ENCODE measurements at places on chromosomes 11 and 22.

DNA sequence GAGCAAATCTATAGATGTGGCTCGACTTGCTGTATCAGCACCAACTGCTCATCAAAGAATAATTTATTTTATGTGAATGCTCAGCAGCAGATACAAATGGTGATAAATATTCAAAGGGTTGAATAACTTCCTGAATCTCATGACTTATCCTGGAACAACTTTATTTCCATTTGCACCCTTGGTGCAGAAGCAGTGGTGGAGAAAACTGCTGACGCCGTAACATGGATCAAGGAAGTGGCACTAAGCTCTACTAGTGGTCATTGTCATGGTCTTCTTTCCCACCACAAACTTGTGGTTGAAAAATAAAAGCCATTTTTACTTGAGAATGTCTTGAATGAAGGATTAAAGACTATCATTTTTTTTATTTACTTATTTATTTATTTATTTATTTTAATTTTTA, 14.6 kb downstream of the MARK2 start:
- DNase-seq = no peak

- DNase-seq = no peak
Observed at GRCh38 chr22:47765757-47766156, 1003.3 kb downstream of the TBC1D22A start.

GRCh38 chr11:2218031-2218633, 46.5 kb upstream of the TH start:
- DNase-seq = no peak

DNA sequence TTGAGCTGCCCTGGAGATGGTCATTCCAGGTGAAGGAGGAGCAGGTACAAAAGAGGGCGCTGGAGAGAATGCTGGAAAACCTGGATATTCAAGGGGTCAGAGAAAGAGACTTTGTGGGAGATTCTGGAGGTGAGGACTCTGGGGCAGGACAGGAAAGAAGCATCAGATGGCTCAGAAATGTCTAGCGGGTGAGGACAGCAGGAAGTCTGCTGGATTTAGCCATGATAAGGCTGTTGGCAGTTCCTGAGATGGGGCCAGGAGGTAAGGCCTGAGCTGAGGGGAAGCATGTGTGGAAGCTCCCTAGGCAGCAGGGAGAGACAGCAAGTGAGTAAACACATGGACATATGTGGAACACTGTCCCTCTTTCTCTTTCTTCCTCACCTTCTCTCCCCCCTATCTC, 1.5 kb downstream of the UPB1 start:
- DNase-seq = no peak

GRCh38 chr11:117073539-117073938, 24.7 kb downstream of the SIK3 start:
- DNase-seq = no peak

- DNase-seq = no peak
Observed at GRCh38 chr11:114622858-114623257, 27.3 kb upstream of the NXPE4 start.

DNA sequence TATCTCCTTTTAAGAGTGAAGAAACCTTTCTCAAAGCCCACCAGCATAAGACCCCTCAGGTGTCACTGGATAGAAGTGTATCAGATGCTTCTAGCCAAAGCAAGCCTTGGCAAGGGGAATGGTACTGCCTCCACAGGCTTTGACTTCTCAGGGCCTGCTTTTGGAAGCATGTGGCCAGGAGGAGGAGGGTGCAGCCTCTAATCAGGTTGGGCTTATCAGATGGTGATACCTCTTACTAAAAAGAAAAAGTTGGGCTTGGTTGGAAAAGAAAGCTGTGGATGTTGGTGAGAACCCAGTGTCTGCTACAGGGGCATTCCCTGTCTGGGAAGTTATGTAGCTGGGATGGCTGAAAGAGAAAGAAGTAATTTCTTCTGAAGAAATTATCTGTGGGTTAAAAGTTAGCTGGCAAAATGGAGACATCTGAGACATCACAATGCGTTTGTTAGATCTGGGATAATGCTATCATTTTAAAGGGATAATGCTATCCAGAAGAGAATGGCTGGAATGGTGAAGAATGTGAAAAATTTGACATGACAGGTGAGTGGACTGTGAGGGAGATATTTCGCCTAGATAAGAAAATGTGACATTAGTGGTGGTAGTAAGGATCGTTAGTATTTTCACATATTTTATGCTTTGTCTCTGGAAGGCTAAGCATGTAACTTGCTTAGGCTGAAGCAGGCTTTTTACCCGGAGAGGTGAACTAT, 7.2 kb downstream of the APLP2 start:
- no peak for DNase-seq

- DNase-seq = no peak
Observed at GRCh38 chr22:41801886-41802285, 1.4 kb downstream of the CCDC134 start.

DNA sequence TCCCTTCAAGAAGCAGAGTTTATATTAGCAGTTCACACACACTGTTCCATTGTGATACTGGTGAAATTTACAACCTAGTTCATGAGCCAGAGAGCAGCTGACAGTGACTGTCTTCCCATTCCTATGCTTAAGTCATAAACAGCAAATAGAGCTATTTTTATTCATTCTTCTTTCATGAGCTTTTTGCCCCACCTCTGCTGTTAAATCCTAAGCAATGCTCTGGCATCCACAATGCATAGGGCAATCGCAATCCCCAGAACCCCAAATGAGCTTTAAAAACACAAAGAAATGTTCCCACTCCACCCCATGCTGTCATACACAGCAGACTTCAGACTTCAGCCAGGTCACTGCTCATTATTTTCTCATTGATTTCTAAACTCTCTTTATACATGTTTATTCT, 307.5 kb downstream of the ETS1 start:
- DNase-seq = no peak

DNA sequence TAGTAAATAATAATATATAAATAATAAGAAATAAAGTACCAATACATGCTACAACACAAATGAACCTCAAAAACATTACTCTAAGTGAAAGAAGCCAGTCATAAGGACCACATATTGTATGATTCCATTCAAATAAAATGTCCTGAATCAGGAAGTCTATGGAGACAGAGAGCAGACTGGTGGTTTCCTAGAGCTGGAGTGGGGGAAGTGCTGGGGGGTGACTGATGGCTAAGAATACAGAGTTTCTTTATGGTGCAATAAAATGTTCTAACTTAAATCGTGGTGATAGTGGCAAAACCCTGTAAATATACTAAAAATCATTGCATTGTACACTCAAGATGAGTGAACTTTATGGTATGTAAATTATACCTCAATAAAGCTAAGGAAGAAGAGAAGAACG, 376.5 kb downstream of the BUD13 start:
- DNase-seq = no peak

- DNase-seq = no peak
Observed at GRCh38 chr22:49977578-49977977, 17.0 kb downstream of the PIM3 start.

DNA sequence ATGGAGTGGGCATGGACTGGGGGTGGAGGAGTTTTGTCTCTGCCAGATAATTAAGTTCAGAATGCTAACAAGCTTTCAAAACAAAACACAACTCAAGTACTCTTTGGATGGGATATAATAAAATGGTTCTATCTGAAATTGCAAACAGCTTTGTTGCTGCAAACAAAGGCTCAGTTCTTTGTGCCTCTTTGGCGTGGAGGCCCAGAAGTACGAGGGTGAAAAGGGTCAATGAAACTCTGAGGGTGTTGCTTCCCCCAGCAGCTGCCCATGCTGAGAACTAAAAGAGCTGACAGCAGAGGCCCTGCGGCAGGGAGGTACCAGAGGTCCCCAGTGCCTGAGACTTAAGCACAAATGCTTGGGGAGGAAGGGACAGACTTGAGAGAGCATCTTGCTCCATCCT, 26.5 kb upstream of the IGSF22 start:
- no peak for DNase-seq

- DNase-seq = no peak
Observed at GRCh38 chr22:42881982-42882656, 25.0 kb upstream of the ARFGAP3 start.

- no peak for DNase-seq
Observed at GRCh38 chr11:126282361-126282735, 545 bp upstream of the TIRAP start.

DNA sequence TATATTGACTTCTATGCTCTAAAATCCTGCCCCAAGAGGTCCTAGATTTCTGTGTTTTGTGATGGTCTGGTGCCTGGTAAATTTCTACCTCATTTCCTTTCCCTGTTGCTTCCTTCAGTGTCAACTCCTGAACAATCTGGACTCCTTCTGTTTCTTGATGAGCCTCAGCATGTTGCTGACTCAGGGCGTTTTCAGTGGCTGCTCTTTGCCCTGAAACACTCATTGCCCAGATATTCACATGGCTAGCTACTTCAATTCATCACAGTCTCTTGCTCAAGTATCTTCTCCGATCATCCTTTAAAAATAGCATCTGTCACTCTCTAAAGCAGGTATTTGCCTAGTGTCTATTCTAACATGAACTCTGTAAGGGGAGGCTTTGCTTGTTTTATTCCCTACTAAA, 526.3 kb upstream of the RAG2 start:
- DNase-seq = no peak

- DNase-seq = peak; percentile 66
Observed at GRCh38 chr11:118791111-118791960, at the start of gene DDX6. TSS of gene DDX6 (minus strand) at chr11:118791164. CDS start at chr11:118786251, 4,913 bp downstream.

DNA sequence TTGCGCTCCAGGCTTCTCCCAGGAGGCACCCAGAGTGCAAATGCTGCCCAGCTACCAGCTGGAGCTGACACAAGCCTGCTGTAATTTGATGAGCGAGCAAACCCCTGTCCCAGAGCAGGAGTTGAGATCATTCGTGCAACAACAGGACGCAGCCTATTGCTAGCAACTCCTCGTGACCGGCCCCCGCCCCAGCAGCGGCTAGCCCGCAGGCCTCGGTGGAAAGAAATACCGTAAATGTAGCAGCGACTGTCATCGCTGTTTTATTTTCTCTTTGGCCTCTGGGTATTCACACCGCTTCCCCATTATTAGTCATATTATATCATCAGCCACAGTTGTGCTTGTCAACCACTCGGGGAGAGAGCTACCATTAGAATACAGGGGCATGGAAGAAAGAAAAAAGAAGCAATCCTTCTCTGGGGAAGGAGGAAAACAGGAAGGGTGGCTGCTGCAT, 59.2 kb upstream of the ATXN10 start:
- DNase-seq = no peak

- DNase-seq = peak; percentile 19
Observed at GRCh38 chr22:29524442-29525191, 28.9 kb downstream of the THOC5 start.

DNA sequence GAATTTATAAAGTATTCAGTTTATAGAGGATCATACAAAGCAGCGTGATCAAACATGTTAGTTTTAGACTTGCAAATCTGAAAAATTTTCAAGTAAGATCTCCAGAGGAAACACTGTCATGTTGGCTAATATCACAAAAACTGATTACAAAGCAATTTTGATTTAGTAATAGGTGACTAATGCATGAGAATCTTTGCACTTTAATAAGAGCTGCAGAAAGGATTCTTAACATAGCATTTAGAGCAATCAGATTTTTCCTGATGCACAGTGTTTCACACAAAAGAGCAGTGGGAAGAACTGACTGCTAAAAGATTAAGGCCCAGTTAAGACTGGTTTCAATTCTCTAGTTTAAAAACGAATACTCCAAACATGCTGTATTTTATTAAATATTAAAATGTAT, 321.2 kb downstream of the GUCY1A2 start:
- no peak for DNase-seq

GRCh38 chr11:121586750-121587149, 134.0 kb upstream of the SORL1-AS1 start:
- no peak for DNase-seq

DNA sequence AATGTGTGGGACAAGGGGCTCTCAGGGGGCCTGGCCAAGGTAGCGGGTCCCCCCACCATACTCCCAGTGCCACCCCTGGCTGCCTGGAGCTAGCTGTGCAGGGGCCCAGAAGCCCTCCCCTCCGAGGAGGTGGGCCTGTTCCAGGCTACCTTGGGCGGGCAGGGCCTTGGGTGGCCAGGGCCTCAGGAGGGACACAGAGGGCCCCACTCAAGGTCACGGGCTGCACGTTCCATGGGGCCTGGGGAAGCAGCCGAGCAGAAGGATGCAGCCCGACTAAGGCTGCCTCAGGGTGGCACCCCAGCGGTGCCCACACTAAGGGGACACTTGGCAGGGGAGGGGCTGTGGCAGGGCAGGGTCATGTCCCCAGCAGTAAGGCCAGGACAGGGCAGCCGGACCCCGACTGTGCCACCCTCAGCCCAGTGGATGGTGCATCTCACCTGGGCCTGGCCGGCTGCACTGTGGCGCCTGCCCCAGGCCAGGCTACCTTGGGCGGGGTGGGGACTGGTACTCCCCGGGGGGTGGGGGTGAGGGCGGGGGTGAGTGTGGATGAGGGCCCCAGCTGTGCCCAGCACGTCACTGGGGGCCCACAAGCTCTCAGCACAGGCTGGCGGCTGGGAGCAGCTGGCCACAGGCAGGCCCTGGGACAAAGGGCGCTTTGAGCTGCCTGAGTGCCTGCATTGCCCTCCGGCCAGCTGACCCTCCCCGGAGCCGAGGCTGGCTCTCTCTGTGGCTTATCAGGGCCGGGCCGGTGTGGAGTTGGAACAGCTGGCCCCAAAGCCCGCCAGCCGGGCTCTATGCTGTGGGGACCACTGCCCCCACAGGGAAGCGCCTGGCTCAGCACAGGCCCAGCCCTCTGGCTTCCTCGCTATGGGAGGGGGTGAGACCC, 117.1 kb downstream of the KCNQ1 start:
- no peak for DNase-seq

GRCh38 chr11:79201677-79202347, 239.0 kb downstream of the TENM4 start:
- no peak for DNase-seq

DNA sequence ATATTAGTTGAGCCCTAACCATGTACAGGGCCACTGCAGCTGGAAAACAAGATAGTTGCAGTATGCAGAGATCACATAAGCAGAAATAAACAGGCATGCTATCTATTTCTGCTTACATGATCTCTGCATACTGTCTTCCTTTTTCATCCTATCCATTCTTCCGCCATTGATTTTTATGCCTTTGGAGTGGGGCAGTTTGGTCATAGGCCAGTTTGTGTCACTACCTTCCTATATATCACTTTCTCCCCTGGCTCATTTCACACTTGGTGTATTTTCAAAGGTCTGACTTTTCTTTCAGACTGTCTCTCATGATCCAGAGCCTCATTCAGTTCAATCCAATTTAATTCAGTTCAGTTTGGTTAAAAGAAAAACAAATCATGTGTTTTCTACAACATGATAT, 829.6 kb downstream of the KCNA4 start:
- DNase-seq = no peak

DNA sequence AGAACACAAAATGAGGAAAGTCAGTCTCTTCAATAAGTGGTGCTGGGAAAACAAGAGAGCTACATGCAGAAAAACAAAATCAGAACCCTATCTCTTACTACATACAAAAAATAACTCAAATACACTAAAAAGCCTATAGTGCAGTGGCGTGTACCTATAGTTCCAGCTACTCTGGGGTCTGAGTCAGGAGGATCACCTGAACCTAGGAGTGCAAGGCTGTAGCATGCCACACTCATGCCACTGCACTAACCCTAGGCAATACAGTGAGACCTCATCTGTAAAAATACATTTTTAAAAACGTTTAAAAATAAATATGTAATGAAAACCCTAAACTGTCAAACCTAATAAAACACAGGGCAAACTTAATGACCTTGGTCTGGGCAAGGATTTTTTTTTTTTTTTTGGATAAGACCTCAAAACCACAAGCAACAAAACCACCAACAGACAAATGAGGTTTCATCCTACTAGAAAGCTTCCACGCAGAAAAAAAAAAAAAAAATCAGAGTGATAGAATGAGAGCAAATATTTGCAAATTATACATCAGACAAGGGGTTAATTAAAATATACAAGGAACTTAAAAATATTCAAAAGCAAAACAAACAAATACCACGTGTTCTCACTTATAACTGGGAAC, 35.2 kb downstream of the XKR3 start:
- DNase-seq = no peak

GRCh38 chr11:64403106-64403505, 44.1 kb downstream of the RPS6KA4 start:
- DNase-seq = no peak

Data from NCI-H460 (cell line).